ENCODE measurements at places on chromosomes 7 and 10. TPM values are rescaled to one million over a fixed set of nuclear protein-coding genes. Genes with fewer than 3 reads are reported as not detected.

- H3K27me3 ChIP-seq: no peaks in the 10 kb centered on the region
- H3K36me3 ChIP-seq: no peaks in the 10 kb centered on the region
- no peak overlapping the region for H3K27ac ChIP-seq
- no peak overlapping the region for H3K4me3 ChIP-seq
- peak; percentile 56 for DNase-seq
Observed at GRCh38 chr7:105621617-105622016, 40.3 kb upstream of the EFCAB10 start.

GRCh38 chr7:28823582-28823981 lies 134.5 kb downstream of the TRIL start:
- H3K36me3 ChIP-seq: no peaks in the 10 kb centered on the region
- no peak for DNase-seq
- H3K27me3 ChIP-seq: no peaks in the 10 kb centered on the region
- H3K4me1 ChIP-seq: peaks cover 1% of the 10 kb centered on the region

DNA sequence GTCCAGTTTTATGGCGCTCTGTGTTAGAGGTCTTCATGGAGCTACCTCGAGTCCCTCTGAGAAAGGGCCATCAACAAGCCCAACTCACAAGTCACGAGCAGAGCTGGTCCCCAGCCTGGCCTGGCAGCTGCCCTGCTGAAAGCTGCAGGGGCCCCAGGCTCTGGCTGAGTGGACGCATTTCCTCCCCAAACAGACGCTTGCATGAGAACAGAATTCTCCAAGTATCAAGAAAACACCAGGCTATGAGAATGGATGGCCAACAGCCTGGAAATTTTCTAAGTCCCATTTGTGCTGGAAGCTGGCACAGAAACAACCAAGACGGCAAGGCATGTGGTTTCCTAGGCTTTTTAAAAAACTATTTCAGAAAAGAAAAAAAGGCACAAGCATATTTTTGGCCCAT lies 114.8 kb downstream of the FAM53B start:
- peaks cover 39% of the 10 kb centered on the region for H3K4me1 ChIP-seq
- no peaks in the 10 kb centered on the region for H3K36me3 ChIP-seq
- no peak overlapping the region for H3K4me3 ChIP-seq
- no peak overlapping the region for H3K27ac ChIP-seq

- no peaks in the 10 kb centered on the region for H3K36me3 ChIP-seq
- DNase-seq: no peak
- H3K4me3 ChIP-seq: no peak overlapping the region
- no peak overlapping the region for H3K27ac ChIP-seq
- no peaks in the 10 kb centered on the region for H3K4me1 ChIP-seq
Observed at GRCh38 chr7:22909917-22910316, 87.3 kb upstream of the TOMM7 start.

- no peak overlapping the region for H3K27ac ChIP-seq
- no peak overlapping the region for H3K4me3 ChIP-seq
- H3K36me3 ChIP-seq: no peaks in the 10 kb centered on the region
- H3K4me1 ChIP-seq: peaks cover 9% of the 10 kb centered on the region
Observed at GRCh38 chr10:12705943-12706342, 295.6 kb downstream of the CCDC3 start.

DNA sequence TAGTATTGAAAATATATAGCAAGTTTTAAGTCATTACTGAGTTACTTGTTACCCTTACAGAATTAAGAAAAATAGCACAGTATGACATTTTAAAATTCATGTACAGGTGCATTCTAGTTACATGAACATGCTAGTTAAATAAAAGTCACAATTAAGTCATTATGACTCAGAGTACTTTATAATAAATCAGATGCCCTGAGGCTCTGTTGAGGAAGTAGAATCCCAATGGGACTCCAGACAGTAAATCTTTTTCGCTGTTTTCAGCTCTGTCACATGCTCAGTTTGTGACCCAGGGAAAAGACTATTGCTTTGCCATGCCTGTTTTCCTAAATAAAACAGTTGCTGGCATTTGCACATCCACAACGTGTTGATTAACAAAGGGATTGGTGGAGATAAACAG lies 21.0 kb downstream of the NUDT13 start:
- H3K27ac ChIP-seq: no peak overlapping the region
- H3K4me3 ChIP-seq: no peak overlapping the region
- H3K4me1 ChIP-seq: no peaks in the 10 kb centered on the region
- DNase-seq: no peak
- no peaks in the 10 kb centered on the region for H3K36me3 ChIP-seq
- H3K27me3 ChIP-seq: no peaks in the 10 kb centered on the region

- H3K27ac ChIP-seq: peak overlapping the region; percentile 70
- no peaks in the 10 kb centered on the region for H3K27me3 ChIP-seq
- no peaks in the 10 kb centered on the region for H3K36me3 ChIP-seq
- H3K4me1 ChIP-seq: peaks cover 23% of the 10 kb centered on the region
- H3K4me3 ChIP-seq: no peak overlapping the region
- peak; percentile 52 for DNase-seq
Observed at GRCh38 chr7:47239931-47240421, 341.9 kb downstream of the TNS3 start.

- no peak overlapping the region for H3K27ac ChIP-seq
- H3K36me3 ChIP-seq: no peaks in the 10 kb centered on the region
- no peaks in the 10 kb centered on the region for H3K4me1 ChIP-seq
- no peak overlapping the region for H3K4me3 ChIP-seq
- DNase-seq: no peak
Observed at GRCh38 chr7:135673360-135673706, 11.0 kb downstream of the STMP1 start.

DNA sequence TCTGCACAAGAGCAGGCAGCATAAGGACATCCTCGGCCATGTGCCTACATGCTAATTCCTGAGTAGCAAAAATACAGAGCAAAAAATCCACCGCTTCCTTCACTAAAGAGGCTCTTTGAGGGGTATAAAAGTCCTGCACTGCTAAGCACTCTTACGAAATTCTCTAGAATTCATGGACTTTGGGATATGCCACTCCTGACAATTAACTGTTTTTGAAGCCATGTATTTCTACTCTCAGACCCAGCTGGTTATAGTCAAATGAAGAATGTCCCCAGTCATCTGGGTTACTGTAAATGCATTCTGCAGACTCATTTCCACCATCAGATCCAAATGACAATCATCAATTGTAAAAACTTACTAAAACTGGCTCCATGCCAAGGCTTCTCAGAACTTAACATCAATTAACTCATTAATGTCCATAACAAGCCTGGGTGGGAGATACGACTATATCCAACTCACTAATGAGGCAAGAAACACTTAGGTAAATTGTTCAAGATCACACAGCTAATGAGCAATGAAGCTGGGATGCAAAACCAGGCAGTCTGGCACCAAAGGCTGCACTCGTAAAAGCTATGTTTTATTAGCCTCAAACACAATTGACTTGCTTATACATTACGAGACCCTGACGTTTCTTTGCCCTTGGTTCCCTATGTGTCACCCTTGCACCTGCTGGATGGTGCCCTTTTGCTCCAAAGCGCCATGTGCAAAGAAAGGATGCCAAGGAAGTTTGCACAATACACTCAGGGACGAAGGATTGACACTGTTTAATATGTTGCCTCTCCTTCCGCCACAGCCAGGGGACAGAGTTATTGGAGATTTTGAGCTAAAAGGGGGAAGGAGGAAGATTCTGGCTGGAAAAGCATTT lies 250.4 kb downstream of the ELMO1 start:
- DNase-seq: no peak
- H3K36me3 ChIP-seq: no peaks in the 10 kb centered on the region
- no peak overlapping the region for H3K27ac ChIP-seq
- peaks cover 4% of the 10 kb centered on the region for H3K4me1 ChIP-seq
- no peaks in the 10 kb centered on the region for H3K27me3 ChIP-seq

DNA sequence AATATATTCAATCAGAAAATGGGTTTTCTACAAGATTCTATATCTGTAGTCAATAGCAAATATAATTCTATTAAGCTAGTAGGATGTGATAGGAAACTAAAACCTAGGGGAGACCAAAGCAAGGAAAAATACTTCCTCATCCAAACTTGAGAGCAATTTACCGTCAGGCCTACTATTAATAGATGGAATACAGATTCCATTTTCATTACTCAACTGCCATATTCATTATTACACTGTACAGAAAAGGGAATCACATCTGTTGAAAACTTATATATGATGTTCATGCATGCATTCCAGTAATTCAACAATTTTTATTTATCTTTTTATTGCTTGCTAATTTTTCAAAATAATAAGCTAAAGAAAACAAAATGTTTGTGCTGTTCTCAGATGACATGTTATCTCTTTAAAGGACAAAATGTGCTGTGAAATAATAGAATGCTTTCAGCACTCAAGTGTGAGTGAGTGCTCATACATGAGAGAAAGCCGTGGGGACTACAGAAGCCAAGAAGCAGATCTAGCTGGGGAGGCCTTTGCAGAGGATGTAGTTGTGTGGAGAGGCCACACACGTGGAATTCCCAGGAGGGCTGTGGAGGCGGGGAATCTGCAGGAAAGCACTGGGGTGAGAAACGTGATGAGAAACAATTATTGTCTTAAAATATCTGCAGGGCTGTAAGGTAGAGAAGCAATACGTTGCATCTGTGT lies 110.0 kb downstream of the EGFR start:
- no peak overlapping the region for H3K27ac ChIP-seq
- no peaks in the 10 kb centered on the region for H3K27me3 ChIP-seq
- peak; percentile 55 for DNase-seq

GRCh38 chr10:55048830-55049498 lies 247.9 kb upstream of the PCDH15 start:
- H3K36me3 ChIP-seq: no peaks in the 10 kb centered on the region

DNA sequence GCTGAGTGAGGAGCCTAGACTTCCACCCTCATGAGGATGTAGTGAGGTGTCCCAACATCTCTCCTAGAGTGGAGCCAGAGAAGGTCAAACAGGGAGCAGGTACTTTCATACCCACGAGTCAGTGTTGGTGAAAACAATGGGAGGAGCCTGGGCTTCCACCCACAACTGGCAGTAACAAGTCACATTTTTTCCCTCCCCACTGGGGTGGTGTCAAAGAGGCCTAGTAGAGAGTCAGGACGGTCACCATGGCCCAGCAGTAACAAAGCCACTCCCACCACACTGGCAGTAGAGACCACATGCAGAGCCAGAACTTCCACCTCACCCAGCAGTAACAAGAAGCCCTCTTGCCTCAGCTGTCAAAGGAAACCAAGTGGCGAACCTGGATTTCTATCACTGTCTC lies 280.2 kb upstream of the IMMP2L start:
- no peak for DNase-seq
- no peak overlapping the region for H3K27ac ChIP-seq
- no peak overlapping the region for H3K4me3 ChIP-seq
- H3K4me1 ChIP-seq: no peaks in the 10 kb centered on the region
- no peaks in the 10 kb centered on the region for H3K36me3 ChIP-seq

- peaks cover 28% of the 10 kb centered on the region for H3K4me1 ChIP-seq
- no peaks in the 10 kb centered on the region for H3K27me3 ChIP-seq
- no peak for DNase-seq
- no peak overlapping the region for H3K27ac ChIP-seq
- H3K4me3 ChIP-seq: no peak overlapping the region
- H3K36me3 ChIP-seq: no peaks in the 10 kb centered on the region
Observed at GRCh38 chr10:71746344-71747037, 26.8 kb downstream of the VSIR start.

DNA sequence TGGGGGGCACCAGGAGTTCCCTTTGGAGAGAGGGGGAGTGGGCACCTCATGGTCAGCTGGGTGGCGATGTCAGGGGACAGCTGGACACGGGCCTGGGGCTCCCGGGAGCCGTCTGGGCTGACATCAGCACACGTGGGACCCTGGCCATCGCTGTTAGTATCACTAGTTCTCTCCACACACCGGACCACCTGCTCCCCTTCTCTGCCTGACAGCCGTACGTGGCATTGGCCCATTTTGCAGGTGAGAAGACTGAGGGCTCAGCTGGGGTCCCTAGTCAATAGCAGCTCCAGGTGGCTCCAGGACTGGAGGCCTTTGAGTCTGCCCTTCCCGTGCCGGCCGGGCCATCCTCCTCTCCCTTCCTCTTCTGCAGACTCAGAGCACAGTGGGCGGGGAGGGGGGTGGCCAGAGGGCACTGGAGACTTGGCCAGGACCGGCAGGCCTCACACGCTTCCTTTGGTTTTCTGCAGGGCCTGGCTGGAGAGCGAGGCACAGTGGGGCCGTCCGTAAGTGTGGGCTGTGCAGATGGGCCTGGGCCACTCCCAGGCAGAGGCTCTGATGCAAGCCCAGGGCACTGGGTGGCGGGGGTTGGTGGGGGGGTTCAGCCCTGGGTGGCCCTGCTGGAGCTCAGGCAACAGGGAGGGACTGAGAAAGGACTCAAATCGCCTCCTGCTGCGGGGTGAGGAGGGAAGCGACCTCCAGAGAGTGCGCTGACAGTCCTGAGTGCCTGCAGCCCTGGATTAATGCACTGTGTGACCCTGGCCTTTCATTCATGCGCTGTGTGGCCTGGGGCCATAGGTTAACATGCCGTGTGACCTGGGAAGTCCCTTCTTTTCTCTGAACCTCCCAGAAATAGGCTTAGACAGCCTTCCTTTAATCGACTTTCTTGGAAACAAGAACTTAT lies 78.2 kb downstream of the MYL10 start:
- H3K27me3 ChIP-seq: no peaks in the 10 kb centered on the region
- H3K4me1 ChIP-seq: no peaks in the 10 kb centered on the region
- no peak overlapping the region for H3K4me3 ChIP-seq
- no peak overlapping the region for H3K27ac ChIP-seq

- DNase-seq: no peak
- H3K27me3 ChIP-seq: no peaks in the 10 kb centered on the region
- H3K36me3 ChIP-seq: no peaks in the 10 kb centered on the region
- H3K27ac ChIP-seq: no peak overlapping the region
- no peak overlapping the region for H3K4me3 ChIP-seq
Observed at GRCh38 chr10:2438248-2438939, 629.0 kb upstream of the PFKP start.

- DNase-seq: no peak
- no peaks in the 10 kb centered on the region for H3K36me3 ChIP-seq
- H3K4me3 ChIP-seq: no peak overlapping the region
Observed at GRCh38 chr10:19947656-19948055, 131.4 kb downstream of the PLXDC2 start.

DNA sequence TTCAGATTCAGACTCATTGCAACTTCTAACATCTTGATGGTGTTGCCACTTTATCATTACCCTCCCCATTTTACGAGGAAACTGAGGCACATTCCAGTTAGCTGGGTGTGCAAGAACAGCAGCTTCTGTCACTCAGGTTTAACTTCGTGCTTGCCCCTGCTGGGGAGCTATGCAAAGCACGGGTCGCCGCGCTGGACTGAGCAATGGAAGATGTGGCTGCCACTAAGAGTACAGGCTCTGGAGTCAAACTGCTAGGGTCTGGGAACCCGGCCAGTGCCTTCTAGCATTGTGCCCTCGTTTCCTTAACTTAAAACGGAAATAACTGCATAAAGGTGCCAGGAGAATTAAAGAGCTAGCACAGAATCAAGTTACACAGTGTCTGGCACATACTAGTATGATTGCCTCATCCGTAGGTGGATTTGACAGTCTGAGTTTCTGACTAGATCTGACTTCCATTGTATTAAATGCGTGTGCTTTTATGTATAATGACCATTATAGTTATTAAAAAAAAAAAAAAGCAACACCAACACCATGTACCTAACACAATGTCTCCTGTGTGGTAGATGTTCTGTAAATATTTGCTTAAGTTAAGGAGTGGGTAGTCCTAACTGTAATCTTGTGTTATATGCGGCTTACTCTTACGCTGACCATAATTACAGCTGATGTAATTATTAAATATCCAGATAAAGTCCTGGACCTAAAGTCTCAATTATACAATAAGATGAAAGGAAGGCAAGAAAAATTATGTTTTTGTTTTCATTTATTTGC lies 842 bp downstream of the ZNF22 start:
- H3K36me3 ChIP-seq: no peaks in the 10 kb centered on the region
- peak overlapping the region; percentile 70 for H3K27ac ChIP-seq
- peak overlapping the region; percentile 64 for H3K4me3 ChIP-seq
- peaks cover 18% of the 10 kb centered on the region for H3K4me1 ChIP-seq

IL15RA gene
- total RNA-seq: 6.2 TPM

RAB19 gene
- total RNA-seq: not detected

TEX36 gene
- total RNA-seq: not detected

AEBP1 gene
- 411 TPM for total RNA-seq

CLDN12 gene
- 29.4 TPM for total RNA-seq

SLC18A3 gene
- not detected for total RNA-seq

LIPJ gene
- total RNA-seq: 0.24 TPM
